ENCODE measurements at places on chromosomes 12 and 14.

GRCh38 chr12:112341046-112341825 is 41.0 kb downstream of the HECTD4 start:
- no peak for DNase-seq

GRCh38 chr12:12870465-12870864 is 20.9 kb upstream of the GPRC5A start:
- DNase-seq: peak; percentile 68

DNA sequence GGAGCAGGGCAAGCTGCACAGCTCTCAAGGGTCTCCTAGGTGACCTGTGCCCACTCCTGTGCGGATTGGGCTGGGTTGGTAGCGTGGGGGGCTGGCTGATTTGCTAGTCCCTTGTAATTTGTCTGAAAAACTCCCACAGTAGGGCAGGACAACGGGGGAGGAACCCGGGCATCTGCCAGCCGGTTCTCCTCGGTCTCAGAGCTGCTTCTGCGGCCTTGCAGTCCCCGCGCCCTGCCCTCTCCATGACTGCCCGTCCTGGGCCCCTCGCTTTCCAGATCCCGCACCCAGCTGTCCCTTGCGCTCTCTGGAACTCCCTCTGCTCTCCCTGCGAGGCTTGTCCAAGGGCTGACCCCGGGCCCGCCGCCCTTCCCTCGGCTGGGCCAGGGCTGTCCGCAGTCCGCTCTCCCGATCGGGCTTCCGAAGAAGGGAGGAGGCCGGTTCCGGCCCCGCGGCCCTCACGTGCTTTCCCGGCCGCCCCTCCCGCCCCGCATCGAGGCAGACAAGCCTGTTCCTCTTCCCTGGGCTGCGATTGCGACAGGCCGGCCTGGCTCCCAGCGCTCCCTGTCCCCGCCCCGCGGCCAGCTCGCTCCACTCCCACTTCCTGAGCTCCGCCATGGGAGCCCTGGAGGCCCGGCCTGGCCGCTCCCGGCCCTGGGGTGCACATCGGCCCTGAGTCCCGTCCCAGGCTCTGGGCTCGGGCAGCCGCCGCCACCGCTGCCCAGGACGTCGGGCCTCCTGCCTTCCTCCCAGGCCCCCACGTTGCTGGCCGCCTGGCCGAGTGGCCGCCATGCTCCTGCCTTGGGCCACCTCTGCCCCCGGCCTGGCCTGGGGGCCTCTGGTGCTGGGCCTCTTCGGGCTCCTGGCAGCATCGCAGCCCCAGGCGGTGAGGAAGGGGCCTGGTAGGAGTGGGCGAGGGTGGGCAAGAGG is at the start of gene LTBR:
Gene LTBR (plus strand): TSS at position 591 of the 927 bp plus-strand sequence. CDS start 197 bp downstream, at position 788.
- peak; percentile 97 for DNase-seq

- DNase-seq: no peak
Measured at GRCh38 chr12:11724888-11725311, 75.4 kb downstream of the ETV6 start.

DNA sequence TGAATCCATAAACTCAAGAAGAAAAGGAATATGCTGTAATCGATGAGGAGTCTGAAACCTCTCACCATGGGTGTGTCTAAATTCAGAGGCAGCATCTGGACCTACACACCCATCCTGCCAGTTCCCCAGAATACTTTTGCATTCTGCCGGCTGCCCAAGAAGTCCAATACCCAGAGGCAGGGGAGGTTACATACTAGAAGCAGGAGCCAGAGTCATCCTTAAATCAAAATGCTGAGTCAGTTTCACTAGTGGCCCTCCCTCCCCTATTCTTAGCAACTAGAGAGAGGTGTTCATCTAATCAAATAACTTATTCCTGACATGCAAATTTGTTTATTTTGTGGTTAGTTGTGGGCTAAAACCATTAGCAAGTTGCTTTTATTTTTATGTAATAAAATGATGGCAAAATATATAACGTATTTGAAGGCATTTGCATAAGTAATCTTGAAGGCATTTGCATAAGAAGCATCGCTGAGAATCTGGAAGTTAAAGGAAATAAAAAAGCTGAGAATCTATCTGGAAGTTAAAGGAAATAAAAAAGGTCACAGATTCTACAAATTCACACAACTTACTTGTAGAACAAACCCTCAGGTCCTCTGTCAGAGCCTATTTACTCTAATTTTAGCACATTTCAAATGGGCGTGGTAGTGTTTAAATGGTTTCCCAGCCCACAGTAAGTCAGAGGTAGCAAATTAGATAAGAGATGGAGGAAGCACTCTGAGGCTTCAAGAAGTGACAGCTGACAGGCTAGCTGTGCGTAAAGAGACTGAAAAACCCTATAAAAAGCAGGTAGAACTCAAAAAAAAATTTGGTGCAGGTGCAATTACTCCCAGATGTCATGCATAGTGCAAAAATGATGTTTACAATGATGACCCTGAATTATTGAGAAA is 7.8 kb downstream of the BHLHE41 start:
- DNase-seq: no peak

DNA sequence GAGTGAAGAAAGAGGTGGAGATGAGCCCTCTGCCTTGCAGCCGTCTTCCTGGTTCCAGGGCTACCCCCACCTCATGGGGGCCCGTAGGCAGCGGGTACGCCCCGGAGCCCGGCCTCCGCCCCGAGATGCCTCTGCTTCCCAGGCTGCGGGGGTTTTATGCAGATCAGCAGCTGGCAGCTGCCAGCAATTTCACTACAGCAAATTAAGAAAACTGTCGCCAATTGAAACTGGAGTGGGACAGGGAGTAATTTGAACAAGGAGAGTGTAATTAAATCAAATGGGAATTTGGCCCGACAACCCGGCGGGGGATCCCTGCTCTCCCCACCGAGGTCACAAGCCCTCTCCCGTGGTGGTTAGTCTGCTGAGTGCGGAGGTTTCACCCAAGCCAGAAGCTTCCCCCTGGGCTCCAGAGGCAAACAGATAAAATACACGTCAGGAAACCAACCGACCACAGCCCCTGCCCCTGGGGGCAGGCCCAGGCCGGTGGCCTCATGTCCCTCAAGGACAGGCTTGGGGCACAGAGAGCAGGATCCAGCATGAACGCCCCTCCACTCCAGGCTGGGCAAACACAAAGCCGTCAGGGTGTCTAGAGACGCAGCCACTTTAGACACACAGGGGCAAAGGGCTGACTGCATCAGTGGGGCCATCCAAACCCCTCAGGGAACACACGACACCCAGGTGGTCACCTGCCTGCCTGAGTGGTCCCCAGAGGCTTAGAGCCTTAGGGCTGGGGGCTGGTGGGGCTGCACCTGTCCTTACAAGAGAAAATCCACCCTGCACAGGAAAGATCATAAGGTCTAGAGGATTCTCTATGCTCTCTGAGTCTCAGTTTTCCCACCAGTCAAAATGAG is 53.8 kb downstream of the TESC start:
- DNase-seq: no peak

GRCh38 chr12:13278249-13278787 is 81.8 kb downstream of the EMP1 start:
- peak; percentile 65 for DNase-seq

DNA sequence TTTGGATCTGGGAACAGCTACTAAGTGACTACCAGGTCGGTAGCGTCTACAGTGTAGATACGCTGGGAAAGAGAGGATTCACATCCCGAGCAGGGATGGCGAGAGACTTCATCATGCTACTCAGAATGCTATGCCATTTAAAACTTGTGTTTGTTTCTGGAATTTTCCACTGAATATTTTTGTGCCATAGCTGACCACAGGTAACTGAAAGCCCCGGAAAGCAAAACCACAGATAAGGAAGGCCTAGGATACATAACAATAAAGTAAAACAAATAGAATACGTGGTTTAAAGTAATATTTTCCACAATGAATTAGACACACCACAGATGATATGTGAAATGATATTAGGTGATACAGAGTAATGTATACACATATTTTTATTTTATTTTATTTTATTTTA is 7.9 kb upstream of the HCAR1 start:
- no peak for DNase-seq

DNA sequence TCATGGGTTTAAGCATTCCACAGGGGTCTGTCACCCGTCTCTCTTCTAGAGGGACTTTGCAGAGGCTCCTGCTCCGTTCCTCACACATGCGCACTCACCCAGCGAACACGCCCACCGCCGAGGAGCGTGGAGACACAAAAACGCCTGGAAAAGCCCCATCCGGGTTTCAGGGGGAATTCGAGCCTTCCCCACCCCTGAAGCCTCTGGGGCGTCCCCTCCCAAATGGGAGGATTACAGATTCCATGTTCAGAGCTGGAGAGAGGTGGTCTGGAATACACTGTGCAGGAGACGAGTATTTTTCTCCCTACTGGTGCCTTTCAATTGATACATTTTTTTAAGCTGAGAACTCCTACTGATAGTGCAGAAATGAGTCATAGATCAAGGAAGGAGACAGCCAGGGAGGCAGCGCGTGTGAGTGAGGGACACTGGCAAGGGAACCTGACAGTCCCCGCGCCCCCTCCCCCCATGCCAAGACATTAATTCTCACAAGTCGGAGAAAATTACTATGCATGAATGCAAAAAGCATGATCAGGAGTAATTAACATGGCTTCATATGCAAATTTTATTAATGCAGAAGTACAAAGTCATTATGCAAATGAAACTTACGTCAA is 36.9 kb downstream of the BCL11B start:
- peak; percentile 33 for DNase-seq
